ENCODE measurements at places on chromosomes 2 and 18.

- no peak for DNase-seq
Observed at GRCh38 chr18:12021596-12021995, 40.3 kb downstream of the IMPA2 start.

GRCh38 chr2:127508631-127509034 lies 17.7 kb downstream of the IWS1 start:
- DNase-seq: no peak

DNA sequence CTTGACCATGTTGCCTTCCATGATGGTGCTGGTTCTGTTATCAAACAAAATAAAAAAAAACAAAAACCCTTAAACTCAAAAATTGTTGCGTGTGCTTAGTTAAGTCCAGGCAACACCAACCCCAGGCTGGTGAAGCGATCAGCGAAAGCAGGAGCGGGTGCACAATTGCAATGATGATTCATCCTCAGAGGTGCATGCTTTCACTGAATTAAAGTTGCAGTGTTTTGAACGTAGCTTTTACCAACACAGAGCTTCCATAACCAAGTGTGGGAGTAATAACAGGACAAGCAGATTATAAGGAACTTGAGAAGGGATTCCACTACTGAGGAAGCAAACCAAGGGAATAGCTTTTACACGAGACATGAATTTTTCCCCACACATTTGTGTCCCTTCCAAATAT lies 39.7 kb upstream of the RAPH1 start:
- DNase-seq: no peak

- DNase-seq: no peak
Observed at GRCh38 chr2:1136067-1136466, 185.4 kb downstream of the SNTG2 start.

DNA sequence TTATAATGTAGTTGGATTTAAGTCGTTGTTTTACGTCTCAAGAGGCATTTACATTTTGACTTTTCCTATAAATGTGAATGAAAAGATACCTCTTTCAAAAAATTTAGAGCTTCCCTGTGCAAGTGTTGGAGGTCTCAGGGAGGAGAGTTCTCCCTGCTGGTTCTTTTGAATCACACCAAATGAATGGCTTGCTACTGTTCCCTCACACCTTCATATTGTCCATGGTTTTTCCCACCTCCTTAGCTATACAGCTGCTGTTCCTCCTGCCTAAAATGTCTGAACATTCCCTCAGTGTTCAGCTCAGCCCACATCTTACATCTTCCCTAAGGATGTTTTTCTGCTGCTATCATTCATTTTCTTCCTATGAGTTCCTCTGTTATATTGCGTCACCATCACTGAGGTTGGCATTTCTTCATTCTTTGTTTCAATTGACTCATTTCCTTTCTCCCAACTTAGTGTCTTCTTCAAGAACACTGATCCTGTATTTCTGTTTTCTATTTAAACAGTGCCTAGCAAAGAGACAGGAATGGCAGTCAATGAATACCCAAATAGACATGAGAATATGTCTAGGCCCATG lies 46.0 kb downstream of the COX7A2L start:
- DNase-seq: no peak

DNA sequence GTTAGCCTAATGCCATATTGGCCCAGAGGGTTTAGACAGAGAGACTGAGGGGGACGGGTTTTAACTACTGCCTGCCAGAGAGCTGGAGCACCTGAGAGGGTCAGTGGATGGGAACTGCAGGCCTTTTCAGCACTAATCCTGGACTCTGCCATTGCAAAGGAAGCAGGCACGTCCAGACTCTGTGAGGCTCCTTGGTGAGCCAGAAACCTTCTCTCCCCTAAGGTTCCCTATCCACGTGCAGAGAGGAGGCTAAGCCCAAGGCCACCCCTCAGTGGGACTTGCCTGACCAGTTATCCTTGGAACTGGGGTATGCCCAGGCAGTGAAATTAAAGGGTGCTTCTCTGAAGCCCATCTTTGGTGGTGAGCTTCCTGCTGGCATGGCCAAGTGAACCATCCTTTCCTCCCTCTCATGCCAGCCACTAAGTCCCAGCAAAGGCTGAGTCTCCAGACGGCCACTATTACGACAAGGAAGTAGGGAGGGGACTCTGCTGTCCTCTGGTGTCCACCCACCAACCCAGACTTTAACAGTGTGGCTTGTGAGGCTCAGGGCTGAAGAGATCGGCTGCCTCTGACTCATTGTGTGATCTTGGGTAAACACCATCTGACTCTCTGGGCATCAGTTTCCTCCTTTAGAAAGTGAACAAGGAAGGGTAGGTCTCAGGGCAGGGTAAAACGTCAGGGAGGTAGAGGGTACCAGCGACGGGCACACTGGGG lies 3.9 kb upstream of the MLPH start:
- no peak for DNase-seq

- peak; percentile 13 for DNase-seq
Observed at GRCh38 chr2:191245869-191246531, 796 bp downstream of the MYO1B start.

DNA sequence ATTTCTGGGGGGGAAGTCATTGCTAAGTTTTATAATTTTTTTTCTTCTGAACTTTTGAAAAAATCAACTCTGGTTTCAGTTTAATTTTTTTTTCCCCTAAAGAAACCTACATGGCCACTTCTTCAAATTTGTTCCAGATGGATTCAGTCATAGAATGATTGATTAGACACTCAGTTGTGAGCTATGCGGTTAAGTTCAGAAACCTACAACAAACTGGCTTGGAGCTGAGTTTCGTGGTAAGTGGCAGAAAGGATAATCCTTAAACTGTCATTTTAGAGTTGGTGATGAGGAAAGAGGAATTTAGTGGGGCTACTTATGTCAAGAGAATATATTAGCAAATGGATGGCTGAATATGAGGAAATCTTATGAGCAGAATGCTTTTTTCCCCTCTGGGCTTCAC lies 23.7 kb downstream of the EFEMP1 start:
- DNase-seq: no peak

DNA sequence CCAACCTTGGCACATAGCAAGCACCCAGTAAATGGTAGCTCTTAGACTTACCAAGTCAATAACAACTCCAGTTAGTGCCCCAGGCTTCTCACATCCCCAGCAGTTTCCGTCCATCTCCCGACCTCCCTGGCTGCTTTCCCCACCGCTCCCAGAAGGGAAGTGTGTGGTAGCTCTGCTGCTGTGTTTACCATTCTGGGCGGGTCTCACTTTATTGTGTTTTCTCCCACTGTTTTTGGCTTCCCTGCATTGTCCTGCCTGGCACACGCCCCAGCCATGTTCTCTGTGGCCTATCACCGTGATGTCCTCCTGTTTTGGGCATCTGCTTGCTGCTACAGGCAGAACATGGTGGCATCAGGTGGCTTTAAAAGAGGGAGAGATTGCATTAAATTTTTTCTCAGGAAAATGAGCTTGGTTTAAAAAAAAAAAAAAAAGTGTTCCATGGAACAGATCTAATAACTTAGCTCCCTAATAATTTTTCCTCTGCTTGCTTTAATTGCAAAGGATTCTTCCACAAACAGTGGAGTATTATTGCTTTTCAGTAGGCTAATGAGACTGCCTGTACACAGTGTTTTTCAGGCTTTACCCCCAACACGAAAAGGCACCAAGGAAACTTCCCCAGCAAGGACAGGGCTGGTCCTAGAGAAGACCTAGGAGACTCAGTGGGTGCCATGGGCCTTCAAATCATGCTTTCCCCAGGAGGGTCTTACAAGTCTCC lies 8.0 kb upstream of the COX7A2L start:
- DNase-seq: no peak

DNA sequence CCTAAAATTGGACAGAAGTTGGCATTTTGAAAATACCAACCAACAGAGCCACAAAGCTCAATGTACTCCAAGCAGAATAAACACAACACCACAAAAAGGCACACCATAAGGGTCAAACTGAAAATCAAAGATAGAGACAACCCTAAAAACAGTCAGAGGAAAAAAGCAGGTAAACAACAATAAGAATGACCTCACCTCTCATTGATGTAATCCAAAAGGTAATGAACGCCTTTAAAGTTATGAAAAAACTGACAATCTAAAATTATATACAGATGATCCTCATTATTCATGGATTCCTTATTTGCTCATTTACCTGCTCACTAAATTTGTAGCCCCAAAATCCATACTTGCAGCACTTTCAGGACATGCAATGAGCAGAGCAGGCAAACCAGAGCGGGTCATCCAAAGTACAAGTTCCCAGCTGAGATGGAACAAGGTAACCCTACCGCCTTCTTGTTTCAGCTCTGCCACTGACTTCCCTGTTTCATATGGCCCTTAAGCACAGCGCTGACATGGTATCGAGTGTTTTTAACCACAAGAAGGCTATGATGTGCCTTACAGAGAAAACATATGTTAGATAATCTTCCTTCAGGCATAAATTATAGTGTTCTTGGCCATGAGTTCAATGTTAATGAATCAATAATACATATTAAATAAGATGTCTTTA lies 17.0 kb downstream of the RTN4 start:
- no peak for DNase-seq

DNA sequence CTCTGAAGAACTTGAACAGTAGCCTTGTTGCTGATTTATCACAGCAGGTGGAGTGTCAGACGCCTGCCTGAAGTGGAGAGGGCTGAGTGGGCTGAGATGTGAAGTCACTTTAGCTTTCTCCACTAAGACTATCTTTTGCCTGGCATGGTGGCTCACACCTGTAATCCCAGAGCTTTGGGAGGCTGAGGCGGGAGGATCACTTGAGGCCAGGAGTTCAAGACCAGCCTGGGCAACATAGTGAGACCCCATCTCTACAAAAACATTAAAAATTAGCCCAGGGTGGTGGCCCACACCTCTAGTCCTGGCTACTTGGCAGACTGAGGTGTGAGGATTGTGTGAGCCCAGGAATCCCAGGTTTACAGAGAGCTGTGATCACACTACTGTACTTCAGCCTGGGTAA lies 60.6 kb upstream of the TTC39C start:
- no peak for DNase-seq

GRCh38 chr2:86646865-86647264 lies 23.2 kb upstream of the RNF103 start:
- no peak for DNase-seq

GRCh38 chr18:55524353-55525073 lies 63.5 kb downstream of the TCF4 start:
- DNase-seq: no peak

GRCh38 chr2:231387904-231388724 lies 7.4 kb upstream of the B3GNT7 start:
- no peak for DNase-seq

DNA sequence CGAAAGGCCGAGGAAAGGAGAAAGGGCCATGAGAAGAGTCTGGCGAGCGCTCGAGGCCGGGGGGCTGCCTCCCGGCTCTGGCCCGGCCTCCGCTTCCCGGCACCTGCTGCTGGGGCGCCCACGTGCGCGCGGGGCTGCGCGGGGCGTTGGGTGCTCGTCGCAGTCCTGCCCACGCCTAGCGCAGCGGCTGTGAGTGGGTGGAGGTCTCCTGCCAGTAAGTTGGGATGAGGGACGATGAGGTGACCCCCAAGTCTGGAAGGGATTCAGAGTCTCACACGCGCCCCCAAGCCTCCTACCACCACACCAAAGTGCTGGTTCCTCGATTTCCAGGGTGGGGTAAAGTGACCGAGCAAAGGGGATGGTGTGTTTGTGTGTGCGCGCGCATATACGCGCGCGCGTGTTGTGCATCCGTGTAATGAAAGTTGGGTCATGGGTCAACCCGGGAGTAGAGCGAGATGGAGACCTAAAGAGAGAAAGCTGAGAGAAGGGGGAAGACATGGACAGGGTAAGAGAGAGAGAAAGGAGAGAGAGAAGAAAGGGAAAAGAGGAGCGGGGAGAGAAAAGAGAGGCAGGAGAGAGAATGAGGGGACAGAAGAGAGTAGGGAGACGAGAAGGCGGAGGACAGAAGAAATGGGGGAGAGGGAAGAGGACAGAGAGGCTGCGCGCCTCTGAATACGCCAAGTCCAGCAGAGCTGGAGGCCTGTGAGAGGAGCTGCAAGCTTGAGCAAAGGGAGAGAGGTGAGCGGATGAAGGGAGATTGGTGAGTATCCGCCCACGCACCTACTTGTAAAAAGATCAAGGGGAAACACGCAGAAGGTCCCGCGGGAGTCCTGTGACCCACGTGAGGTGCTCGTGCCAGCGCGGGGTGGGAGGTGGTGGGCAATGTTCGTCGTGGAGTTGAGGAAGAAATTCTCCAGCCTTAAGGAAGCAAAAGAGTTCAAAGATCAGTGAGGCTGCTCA lies 1.7 kb upstream of the NETO1 start:
- DNase-seq: peak; percentile 5

- no peak for DNase-seq
Observed at GRCh38 chr2:170932166-170932565, 3.1 kb downstream of the GORASP2 start.

GRCh38 chr2:69449906-69450305 lies 12.7 kb upstream of the NFU1 start:
- no peak for DNase-seq

GRCh38 chr2:119232666-119232993 lies 9.0 kb downstream of the STEAP3 start:
- DNase-seq: no peak

DNA sequence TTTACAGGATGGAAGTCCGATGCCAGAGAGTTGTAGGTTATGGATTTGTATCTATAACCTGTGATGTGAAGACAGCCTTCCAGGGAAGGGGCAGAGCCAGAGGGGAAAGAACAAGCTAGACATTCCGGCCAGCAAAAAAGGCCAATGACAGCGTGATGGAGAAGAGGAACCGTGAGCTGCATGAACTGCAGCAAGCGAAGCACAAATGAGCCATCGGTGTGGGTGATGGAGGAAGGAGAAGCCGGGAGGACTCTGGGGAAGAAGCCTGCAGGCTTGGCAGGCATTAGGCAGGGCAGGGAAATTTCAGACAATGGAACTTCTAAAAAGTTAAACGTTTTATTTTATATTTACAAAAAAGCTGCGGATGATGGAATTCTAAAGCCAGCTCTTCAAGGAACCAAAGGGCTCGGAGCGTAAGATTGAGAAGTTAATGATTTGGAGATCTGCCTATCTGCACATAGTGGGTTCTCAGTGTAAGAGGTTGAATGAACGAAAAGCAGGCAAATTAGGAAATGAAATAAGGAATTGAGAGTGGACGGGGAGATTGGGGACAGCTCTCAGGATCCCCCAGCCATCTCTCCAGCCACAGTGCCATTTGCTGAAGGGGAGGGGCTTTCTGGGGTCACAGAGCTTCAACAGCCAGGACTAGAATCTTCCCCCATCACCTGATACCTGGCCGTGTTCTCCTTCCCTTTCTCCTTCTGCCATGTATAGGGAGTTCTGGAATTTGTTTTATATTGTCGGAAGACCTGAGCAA lies 28.4 kb downstream of the NGEF start:
- DNase-seq: no peak

DNA sequence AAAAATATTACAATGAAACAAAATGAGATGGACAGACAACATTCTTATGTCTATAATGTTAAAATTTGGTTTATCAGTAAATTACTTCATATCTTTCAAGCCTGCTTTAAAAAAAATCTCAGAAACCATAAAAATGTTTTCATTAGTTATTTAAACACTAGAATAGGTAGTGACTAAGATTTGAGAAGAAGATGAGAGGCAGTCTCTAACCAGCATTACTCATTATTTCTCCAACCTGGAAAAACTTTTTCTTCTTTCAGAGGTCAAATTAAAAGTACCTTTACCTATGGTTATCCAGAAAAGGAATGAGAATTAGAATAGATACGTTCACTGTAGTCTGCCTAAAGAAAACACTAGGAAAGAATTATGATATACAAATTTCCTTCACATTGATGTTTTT lies 50.3 kb downstream of the IKZF2 start:
- DNase-seq: no peak

- DNase-seq: no peak
Observed at GRCh38 chr2:25698752-25699151, 25.4 kb upstream of the DTNB start.

Data from GM12892 (cell line).